Cardiac atrium fibroblast (primary cell): ENCODE measurements at places on chromosomes 1 and 21. TPM values are rescaled to one million over a fixed set of nuclear protein-coding genes. Genes with fewer than 3 reads are reported as not detected.

The PLCH2 gene
- total RNA-seq: under 0.01 TPM in 1 of 2 replicates, not detected in the other

The BNIPL gene
- 0.49 TPM in 1 of 2 replicates, not detected in the other for total RNA-seq

The SLC37A1 gene
- 1.1 and 1.3 TPM in 2 replicates for total RNA-seq

The ERICH3 gene
- not detected in 2 replicates for total RNA-seq

The CHODL gene
- total RNA-seq: not detected in 2 replicates

The STYXL2 gene
- not detected in 2 replicates for total RNA-seq
